Activated CD4-positive, alpha-beta T cell treated with anti-CD3 and anti-CD28 coated beads for 24 hours (primary cell): ENCODE measurements at places on chromosomes 6 and 20.

DNA sequence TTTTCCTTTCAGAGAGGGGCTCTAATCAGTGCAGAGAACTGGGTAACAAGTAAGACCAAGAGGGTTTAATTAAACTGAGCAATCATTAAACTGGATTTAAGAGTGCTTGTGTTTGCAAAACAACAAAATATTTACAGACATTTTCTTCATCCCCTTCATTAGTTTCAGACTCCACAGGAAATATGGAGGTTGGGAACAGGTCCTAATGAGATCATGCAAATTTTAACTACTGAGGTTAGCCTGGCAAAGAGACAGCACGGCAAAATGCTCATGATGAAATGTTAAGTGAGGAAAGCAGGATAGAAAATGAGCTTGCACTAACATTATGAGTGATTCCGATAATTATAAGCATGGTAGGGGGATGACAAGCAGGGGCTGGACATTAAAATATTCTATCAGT lies 268.9 kb downstream of the PTPRT start:
- DNase-seq = no peak

DNA sequence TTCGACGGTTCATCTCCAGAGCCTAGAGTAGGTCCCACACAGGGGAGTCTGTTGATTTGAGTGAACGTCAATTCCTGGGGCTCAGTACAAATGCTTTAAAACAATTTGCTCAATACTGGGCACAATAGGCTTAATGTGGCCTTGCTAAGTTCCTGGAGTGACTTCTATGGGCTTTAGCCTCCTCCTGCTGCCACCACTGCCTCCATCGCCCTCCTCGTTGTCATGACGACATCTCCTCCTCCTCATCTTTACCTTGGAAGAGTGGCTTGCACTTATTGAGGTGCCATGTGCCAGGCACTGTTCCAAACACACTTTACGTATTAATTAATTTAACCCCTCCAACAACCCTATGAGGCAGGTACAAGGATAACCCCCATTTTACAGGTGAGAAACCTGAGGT lies 11.8 kb upstream of the ZMYND8 start:
- no peak for DNase-seq

DNA sequence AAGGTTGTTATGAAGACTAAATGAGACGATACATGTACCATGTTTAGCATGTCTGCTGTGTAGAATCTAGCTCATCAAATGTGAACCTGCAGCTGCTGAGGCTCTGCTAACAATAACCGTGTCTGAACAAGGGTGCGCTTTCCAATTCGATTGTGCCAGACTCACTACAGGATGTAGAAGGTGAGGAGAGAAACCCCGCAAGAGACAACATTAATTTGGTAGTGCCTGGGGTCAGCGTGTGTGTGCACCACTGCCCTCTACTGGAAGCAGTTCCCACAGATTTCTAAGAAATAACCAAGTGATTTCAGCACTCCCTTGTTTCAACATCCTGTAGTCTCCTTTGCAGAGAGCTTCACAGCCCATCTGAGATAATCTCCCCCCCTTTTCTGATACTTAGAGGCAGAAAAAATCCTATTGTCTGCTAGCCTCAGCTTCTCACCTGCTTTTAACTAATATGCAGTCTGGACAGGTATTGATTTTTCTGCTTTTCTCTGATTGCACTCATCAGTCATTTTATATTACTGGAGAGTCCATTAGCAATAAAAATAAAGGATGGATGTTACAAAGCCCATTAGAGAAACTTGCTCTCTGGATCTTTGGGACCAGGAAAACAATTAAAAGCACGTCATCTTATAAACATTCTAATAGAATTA lies 96.7 kb upstream of the BACH2 start:
- peak; percentile 57 for DNase-seq

DNA sequence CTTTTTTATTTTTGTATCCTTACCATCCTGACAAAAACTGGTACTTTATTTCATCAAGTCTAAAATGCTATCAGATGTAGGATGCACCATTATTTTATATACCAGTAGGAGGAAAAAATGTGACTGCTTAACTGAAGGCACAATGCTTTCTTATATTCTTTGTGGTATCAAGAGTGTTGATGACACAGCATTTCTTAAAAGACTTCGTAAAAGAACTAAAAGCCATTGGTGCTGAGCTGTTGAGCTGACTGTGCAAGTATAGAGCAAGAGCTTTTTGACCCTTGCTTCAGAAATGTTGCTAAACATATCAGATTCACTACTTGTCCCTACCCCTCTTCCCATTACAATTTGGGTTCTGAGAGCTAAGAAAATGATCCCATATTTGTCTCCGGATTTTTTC lies 17.5 kb downstream of the SF3B5 start:
- DNase-seq = no peak

DNA sequence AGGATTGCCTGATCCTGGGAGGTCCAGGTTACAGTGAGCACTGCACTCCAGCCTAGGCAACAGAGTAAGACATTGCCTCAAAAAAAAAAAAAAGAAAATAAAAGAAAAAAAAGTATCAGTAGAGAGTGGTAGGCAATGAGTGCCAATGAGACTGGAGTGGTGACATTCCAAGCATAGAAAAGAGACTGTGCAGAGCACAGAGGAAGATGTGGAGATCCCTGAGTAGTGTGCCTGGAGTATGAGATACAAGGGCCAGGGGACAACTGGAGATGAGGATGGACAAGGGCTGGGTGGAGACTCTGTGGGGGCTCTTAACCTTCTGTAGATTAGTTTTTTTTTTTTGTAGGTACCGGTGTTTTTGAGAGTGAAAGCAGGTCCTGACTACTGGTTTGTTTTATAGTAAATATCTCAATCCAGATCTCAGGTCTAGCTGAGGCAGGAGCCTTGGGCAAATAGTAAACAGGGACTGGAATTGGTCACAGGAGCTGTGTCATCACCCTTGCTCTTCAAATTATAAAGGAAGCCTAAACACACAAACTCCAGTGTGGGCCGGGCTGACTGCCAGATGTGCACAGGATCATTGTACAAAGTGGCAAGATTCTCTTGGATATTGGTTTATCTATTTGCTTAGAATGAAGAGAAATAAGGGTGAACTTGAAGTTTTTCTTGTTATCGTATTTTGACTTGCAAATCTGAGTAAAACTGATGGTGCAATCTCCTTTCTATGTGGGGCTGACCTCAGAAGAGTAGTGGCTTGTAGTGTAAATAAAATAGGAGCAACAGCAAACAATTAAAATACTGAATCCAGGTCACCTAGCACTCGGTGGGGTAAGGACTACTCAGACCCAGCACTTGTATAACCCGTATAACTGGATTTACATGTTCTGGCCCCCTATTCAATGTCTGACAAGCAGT lies 144.9 kb downstream of the SOX4 start:
- DNase-seq = no peak

- no peak for DNase-seq
These were observed 235.0 kb downstream of the TTLL2 start for GRCh38 chr6:167559675-167560479.

GRCh38 chr6:81606965-81607381 lies 145.5 kb downstream of the TENT5A start:
- DNase-seq = no peak

GRCh38 chr6:84464471-84464870 lies 237.0 kb upstream of the CEP162 start:
- no peak for DNase-seq

DNA sequence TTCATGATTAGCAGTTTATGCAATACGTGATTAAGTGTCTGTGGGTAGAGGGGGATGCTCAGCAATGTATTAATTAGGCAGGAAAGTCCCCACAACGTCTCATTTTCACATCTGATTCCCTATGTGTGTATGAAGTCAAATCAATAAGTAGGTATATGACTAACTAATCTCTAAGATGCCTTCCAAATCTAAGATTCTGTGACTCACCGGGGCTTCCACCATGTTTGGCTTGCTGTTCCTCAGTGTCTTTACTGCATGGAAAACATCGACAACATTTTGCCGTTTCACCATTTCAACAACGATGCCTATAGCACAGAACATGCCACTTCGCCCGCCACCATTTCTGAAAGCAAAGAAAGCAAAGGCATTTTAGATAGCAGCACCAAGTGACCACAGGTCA lies 72.0 kb upstream of the THEMIS start:
- DNase-seq = peak; percentile 10

DNA sequence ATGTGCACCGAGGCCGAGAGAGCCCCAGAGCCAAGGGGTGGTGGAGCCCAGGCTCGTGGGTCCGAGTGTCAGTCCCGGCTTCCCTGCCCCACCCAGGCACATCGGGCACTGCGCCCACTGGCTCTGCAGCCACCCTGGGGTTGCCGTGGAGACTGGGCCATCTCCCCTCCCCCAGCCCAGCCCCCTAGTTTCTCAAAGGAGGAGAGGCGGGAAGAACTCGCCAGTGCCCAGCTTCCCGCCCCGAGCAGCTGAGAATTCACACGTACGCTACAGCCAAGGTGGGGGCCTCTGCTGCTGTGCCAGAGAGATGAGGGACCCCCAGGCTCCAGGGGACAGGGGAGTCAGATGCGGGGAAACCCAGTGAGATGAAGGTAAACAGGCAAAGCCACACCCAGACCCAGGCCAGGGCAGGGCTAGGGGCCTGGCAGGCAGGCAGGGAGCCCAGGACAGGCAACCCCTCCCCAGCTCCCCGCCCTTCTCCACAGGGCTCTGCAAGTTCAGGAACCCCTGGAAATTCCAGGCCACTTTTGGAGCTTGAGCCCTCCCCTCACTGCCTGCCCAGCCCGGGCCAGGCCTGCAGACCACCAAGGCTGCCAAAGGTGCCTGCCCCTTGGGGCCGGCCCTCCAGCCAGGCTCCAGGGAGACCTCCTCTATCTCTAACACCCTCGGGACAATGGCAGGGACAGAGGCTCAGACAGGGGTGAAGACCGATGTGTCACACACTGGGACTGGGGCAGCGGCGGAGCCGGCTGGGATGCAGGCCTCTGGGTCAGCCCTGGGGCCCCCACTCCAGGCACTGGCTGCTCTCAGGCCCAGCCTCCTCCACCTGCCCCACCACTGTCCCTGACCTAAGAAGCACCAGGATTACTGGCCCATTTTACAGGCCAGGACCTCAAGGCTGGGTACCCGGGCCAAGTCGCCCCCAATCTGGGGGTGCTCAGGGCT lies 6.0 kb downstream of the LAMA5 start:
- DNase-seq = no peak

- no peak for DNase-seq
These were observed 47.2 kb downstream of the CDK19 start for GRCh38 chr6:110768057-110768456.

DNA sequence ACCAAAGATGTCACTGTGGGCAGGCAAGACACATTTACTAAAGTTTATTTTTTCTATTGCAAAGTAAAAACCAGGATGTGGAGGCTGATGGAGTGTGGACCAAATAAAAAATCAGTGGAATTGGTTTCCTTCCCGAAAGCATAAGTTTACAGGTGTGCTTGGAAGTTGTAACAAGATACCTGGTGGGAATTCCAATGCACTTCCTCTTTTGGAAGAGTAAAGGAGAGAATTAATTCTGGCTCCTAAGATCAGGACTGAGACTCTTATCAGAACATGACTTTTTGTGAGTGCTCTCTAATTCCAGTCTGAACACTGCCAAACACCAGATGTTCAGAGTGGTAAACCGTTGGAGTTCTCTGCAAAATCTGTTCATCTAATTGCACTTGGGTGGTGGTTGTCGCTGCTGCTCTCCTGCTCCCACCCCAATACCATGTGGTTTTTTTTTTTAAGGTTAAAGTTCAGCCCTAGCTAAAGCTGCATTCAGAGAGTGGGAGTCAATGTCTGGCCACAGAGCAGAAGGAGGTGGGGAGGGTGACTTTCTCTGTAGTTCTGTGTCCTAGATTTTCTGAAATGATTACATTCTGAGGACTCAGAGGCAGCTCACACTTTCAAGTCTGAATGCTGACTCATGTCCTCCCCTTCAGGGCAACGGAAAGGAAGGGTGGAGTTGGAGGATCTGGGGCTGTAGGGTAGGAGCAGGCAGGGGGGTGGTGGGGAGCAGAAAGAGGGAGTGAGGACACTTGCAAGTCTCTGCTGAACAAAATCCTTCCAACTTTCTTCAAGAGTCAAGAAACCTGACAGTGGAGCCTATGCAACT lies 275.8 kb upstream of the PRDM1 start:
- DNase-seq = peak; percentile 19

GRCh38 chr6:148831064-148831463 lies 84.2 kb downstream of the UST start:
- DNase-seq = no peak

- no peak for DNase-seq
These were observed 39.4 kb downstream of the SLC22A23 start for GRCh38 chr6:3417473-3417872.

DNA sequence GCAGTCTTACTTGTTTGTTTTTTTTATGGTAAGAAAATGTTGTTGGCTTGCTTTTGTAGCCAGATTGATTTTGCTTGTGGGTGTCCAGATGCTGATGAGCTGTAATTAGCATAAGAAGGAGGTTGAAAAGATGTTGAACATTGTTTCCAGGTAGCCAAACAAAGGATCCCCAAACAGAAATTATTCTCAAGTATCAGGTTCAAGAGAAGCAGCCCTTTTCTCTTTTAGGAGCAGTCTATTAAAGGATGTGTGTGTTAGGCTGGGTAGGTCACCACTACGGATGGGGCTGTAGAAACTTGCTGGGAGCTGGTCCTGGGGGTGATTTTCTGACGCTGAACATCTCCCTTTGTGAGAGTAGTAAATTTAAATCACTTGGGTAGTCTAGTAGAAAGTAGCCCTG lies 86.9 kb upstream of the VSTM2L start:
- DNase-seq = no peak

GRCh38 chr20:47016068-47016664 lies 121.5 kb downstream of the EYA2 start:
- no peak for DNase-seq

GRCh38 chr6:7637533-7637932 lies 47.5 kb downstream of the SNRNP48 start:
- DNase-seq = no peak

DNA sequence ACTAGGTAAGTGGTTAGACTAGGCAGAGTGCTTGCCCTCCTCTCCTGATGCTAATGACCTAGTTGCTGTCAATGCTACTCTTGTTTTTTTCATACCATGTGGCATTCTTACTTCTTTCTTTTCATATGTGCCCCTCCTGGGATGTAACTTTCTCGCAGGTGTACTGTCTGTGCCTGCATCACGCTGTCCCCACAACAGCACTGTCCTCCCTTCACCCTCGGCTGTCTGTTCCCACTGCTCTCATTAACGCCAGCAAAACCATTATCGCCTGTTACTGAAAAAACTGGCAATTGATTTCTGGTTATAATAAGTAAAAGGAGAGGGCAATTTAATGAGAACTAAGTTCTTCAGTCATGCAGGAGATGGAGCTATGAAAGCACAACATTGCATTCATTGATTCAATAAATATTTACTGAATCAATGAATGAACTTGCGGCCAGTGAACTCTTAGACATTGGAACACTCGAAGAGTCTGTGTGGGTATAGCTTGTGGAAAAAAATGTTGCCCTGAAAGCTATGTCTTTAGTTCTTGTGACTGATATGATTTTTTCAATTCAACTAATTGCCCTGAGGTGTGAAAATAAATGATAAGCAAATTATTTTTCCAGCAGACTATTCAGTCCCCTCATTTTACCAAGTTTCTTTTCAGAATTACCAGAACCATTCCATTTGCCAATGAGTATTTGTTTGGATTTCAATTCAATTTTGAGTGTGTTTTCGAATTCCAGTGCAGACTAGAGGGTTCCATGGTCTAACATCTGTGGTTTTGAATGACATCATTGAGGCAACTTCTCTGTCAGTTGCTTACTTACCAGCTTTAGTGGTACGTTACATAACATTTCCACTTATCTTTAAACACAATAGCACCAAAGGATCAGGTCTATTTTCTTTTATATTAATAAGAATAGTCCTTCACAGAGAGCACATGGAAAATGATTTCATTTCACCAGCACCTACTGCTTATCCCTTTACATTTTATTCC lies 2.1 kb downstream of the SLC17A4 start:
- DNase-seq = no peak
